ENCODE measurements at places on chromosomes 2 and 18.
A peak's percentile ranks its signal among the peaks of the same experiment; 100 is the strongest.

GRCh38 chr2:36748166-36748565 lies 51.7 kb downstream of the VIT start:
- no peaks in the 10 kb centered on the region for H3K36me3 ChIP-seq
- no peak overlapping the region for H3K4me3 ChIP-seq
- no peak overlapping the region for H3K27ac ChIP-seq
- no peaks in the 10 kb centered on the region for H3K27me3 ChIP-seq
- H3K4me1 ChIP-seq, result no peaks in the 10 kb centered on the region

- H3K4me1 ChIP-seq, result no peaks in the 10 kb centered on the region
- H3K4me3 ChIP-seq, result no peak within 1 kb of the TSS
- no peaks in the 10 kb centered on the region for H3K27me3 ChIP-seq
- no peaks in the 10 kb centered on the region for H3K36me3 ChIP-seq
These were observed at the start of gene TUBA3D for GRCh38 chr2:131475831-131476230. TSS of gene TUBA3D (plus strand) at chr2:131476119. CDS start at chr2:131476200, 81 bp downstream.

DNA sequence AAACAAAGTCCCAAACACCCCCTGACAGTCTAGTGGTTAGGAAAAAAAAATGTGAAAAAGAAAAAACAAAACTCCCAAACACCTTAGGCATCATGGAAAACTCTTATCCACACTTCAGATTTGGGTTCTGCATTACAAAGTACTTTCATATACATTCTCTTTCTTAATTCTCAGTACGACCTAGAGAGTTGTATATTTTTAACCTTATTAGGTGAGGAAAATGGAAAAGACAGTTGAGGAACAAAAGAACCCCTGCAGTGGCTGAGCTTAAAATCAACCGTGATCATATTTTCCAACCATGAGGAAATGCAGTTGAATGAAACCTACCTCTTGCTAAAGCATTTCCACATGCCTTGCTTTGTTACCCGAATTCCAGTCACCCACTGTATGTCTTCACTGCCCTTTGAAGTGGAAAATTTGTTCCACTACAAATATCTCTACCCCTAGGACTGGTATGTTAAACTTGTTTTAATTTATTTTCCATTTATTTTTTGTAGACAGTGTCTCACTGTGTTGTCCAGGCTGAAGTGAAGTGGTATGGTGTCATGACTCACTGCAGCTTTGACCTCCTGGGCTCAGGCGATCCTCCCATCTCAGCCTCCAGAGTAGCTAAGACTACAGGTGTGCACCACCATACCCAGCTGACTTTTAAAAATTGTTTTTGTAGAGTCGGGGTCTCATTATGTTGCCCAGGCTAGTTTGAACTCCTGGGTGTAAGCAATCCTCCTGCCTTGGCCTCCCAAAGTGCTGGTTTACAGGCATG lies 56.9 kb upstream of the LPIN2 start:
- H3K27me3 ChIP-seq, result no peaks in the 10 kb centered on the region
- no peaks in the 10 kb centered on the region for H3K4me1 ChIP-seq
- no peak for DNase-seq
- no peak overlapping the region for H3K4me3 ChIP-seq

DNA sequence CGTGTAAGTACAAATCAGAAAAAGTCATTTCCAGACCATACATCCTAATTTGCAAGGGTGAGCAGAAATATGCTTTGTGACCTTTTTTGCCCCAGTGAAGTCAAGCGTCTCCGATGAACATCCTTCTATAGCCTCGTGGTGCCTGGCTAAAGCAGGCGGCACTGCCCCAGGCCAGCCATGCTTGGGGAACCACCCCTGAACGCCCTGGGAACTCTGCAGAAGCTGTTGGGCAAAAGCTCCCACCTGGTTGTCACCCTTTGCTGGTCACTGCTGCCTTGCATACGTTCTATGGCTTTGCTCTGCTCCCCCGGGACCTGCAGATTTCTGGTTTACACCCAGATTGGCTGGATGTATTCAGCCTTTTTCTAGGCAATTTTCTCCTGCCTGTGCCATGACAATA lies 256.4 kb downstream of the SS18 start:
- no peaks in the 10 kb centered on the region for H3K27me3 ChIP-seq
- H3K36me3 ChIP-seq, result no peaks in the 10 kb centered on the region
- DNase-seq, result no peak
- no peak overlapping the region for H3K4me3 ChIP-seq
- H3K27ac ChIP-seq, result no peak overlapping the region

- H3K4me1 ChIP-seq, result no peaks in the 10 kb centered on the region
- DNase-seq, result no peak
- H3K27ac ChIP-seq, result no peak overlapping the region
These were observed 22.6 kb downstream of the HOXD1 start for GRCh38 chr2:176211110-176211509.

DNA sequence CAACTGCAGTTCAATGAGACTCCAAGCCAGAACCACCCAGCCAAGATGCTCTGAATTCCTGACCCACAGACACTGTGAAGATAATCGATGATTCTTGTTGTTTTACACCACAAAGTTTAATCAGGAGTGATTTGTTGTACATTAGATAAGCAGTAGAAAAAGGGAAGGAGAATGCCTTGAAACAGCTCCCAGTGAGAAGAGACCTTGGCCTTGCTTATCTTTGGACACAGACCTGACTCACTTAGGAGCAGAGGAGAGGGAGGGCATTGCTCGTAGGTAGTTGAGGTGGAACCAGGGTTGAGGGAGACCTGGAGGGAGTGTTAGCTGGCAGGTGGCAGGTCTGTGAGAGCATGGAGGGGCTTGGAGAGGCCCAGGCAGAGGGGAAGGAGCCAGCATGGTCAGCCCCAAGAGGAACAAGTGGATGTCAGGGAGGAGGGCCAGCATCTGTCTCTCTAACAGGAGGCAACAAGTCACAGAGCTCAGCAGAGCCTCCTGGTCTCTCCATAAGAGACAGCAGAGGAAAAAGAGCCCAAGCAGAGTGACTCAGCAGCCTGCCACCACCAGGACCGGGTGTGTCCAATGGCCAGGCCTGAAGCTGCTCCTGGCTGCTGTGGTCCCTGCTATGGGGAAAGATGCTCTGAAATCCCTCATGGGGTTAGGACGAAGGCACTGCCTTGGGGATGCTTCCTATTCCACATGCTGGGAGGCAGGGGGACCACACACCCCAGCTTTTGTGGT lies 161.6 kb upstream of the CAPN13 start:
- H3K4me3 ChIP-seq, result no peak overlapping the region
- H3K36me3 ChIP-seq, result no peaks in the 10 kb centered on the region
- no peaks in the 10 kb centered on the region for H3K27me3 ChIP-seq
- no peaks in the 10 kb centered on the region for H3K4me1 ChIP-seq

GRCh38 chr2:231392431-231393148 lies 2.9 kb upstream of the B3GNT7 start:
- no peaks in the 10 kb centered on the region for H3K36me3 ChIP-seq
- H3K4me1 ChIP-seq, result peaks cover 13% of the 10 kb centered on the region
- H3K4me3 ChIP-seq, result no peak overlapping the region
- H3K27ac ChIP-seq, result peak overlapping the region; percentile 88
- no peak for DNase-seq
- H3K27me3 ChIP-seq, result peaks cover 24% of the 10 kb centered on the region

- no peaks in the 10 kb centered on the region for H3K4me1 ChIP-seq
- no peak overlapping the region for H3K27ac ChIP-seq
- no peaks in the 10 kb centered on the region for H3K27me3 ChIP-seq
- no peak overlapping the region for H3K4me3 ChIP-seq
- DNase-seq, result no peak
These were observed 4.7 kb downstream of the SCYGR5 start for GRCh38 chr2:227671170-227671905.

GRCh38 chr2:63665846-63666475 lies 77.2 kb downstream of the MDH1 start:
- no peak overlapping the region for H3K4me3 ChIP-seq
- H3K4me1 ChIP-seq, result no peaks in the 10 kb centered on the region
- H3K36me3 ChIP-seq, result no peaks in the 10 kb centered on the region

DNA sequence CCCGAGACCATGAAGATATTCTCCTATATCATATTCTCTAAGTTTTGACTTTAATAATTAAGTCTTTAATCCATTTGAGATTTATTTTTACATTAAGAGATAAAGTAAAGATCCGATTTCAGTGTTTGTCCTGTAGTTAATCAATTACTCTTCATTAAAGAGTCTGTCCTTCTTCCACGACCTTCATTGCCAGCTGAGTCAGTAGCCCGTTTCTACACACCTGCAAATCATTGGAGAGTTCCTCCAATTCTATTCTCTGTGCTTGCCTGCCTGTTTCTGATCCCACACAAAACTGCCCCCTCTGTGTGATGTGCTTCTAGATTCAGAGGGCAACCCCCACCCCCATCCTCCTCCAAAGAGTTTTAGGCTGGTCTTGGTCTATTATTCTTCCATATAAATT lies 119.2 kb downstream of the KCNF1 start:
- no peaks in the 10 kb centered on the region for H3K36me3 ChIP-seq
- H3K4me1 ChIP-seq, result no peaks in the 10 kb centered on the region
- no peak for DNase-seq
- no peak overlapping the region for H3K4me3 ChIP-seq
- no peak overlapping the region for H3K27ac ChIP-seq

- DNase-seq, result peak; percentile 57
- no peaks in the 10 kb centered on the region for H3K36me3 ChIP-seq
- H3K27me3 ChIP-seq, result no peaks in the 10 kb centered on the region
- peaks cover 93% of the 10 kb centered on the region for H3K4me1 ChIP-seq
- H3K27ac ChIP-seq, result peak overlapping the region; percentile 88
These were observed 8.9 kb downstream of the GPR17 start for GRCh38 chr2:127654838-127655175.

DNA sequence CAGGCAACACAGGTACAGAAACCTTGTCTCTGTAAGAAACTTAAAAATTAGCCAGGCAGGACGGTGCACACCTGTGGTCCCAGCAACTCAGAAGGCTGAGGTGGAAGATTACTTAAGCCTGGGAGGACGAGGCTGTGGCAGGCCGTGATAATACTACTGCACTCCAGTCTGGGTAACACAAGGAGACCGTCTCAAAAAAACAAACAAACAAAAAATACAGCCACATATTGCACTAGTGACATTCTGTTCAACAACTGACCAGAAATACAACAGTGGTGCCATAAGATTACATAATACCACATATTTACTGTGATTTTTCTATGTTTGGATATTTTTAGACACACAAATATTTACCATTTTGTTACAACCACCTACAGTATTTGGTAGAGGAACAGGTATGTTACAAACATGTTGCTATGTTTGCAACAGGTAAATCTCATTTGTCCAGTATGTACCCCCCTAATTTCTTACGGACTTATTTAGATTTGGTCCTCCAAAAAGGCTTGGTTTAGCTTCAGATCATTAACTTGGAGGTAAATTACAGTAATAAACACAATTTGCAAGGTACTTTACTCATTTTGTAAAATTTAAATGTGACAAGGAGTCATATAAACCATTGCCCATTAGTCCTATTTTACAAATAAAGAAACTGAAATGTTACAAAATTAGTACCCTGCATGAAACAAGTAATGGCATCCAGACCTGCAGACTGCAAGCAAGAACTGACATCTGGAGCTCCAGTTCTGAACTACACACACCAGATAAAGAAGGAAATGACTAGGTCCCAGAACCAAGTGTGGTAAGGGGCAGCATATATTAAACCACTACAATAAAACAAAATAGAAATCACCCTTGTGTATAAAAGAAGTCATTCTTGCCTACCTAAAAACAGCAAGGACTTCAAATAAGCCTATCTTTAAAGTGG lies 36.8 kb downstream of the TRIP12 start:
- H3K36me3 ChIP-seq, result peaks cover 16% of the 10 kb centered on the region
- H3K27me3 ChIP-seq, result no peaks in the 10 kb centered on the region
- DNase-seq, result no peak
- H3K4me1 ChIP-seq, result peaks cover 75% of the 10 kb centered on the region
- H3K4me3 ChIP-seq, result no peak overlapping the region
- H3K27ac ChIP-seq, result peak overlapping the region; percentile 2

GRCh38 chr2:157468931-157469708 lies 25.2 kb upstream of the CYTIP start:
- no peaks in the 10 kb centered on the region for H3K27me3 ChIP-seq
- H3K4me1 ChIP-seq, result peaks cover 29% of the 10 kb centered on the region
- H3K4me3 ChIP-seq, result peak overlapping the region; percentile 63
- no peaks in the 10 kb centered on the region for H3K36me3 ChIP-seq
- H3K27ac ChIP-seq, result peak overlapping the region; percentile 83
- DNase-seq, result no peak

- no peak overlapping the region for H3K4me3 ChIP-seq
- no peak for DNase-seq
- H3K36me3 ChIP-seq, result no peaks in the 10 kb centered on the region
- H3K4me1 ChIP-seq, result no peaks in the 10 kb centered on the region
These were observed 96.9 kb downstream of the ACTR3 start for GRCh38 chr2:113986762-113987290.

DNA sequence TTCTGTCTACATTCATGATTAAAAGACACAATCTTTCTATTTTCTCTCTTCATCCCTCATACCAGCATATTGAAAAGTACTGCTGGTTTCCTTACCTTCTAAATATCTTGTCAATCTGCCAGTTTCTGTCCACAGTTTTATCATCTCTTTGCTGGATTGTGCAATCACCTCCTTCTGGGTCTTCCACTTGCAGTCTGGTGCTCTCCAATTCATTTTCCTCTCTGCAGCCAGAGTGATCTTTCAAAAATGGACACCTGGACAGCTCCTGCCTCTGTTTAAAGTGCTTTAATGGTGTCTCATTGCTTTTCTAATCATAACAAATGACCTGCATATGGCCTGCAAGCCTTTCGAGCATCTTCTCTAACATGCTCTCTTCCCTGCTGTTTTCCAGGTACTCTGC lies 94.0 kb downstream of the C1QL2 start:
- H3K4me1 ChIP-seq, result no peaks in the 10 kb centered on the region
- H3K27me3 ChIP-seq, result no peaks in the 10 kb centered on the region
- no peak overlapping the region for H3K27ac ChIP-seq
- DNase-seq, result no peak
- H3K36me3 ChIP-seq, result no peaks in the 10 kb centered on the region
- no peak overlapping the region for H3K4me3 ChIP-seq

- no peak for DNase-seq
- H3K27ac ChIP-seq, result no peak overlapping the region
- H3K27me3 ChIP-seq, result no peaks in the 10 kb centered on the region
- H3K36me3 ChIP-seq, result no peaks in the 10 kb centered on the region
These were observed 40.6 kb downstream of the INSIG2 start for GRCh38 chr2:118128826-118129225.

- H3K27me3 ChIP-seq, result no peaks in the 10 kb centered on the region
- no peaks in the 10 kb centered on the region for H3K4me1 ChIP-seq
- DNase-seq, result no peak
- H3K27ac ChIP-seq, result no peak overlapping the region
- H3K4me3 ChIP-seq, result no peak overlapping the region
These were observed 27.0 kb downstream of the GAD1 start for GRCh38 chr2:170843656-170844055.

DNA sequence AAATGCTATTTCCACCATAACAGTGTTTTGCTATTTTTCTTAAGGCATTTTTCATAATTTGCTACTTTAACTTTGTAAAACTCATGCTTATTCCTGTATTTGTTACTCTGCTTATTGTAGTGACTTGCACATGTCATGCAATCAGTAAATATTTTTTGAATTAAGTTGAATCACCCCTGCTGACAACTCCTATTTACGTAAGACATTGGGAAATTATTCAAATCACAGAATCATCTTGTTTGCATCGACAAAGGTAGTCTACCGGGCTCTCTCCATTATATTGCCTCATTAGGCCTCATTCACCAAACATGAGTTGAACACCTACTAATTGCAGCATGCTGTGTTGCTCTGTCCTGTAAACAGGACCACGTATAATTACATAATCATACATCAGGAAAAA lies 478.5 kb upstream of the ZEB2 start:
- H3K27ac ChIP-seq, result no peak overlapping the region
- no peaks in the 10 kb centered on the region for H3K36me3 ChIP-seq
- H3K4me1 ChIP-seq, result no peaks in the 10 kb centered on the region
- no peak overlapping the region for H3K4me3 ChIP-seq

- no peak for DNase-seq
- no peaks in the 10 kb centered on the region for H3K36me3 ChIP-seq
- H3K4me1 ChIP-seq, result peaks cover 14% of the 10 kb centered on the region
- H3K27ac ChIP-seq, result no peak overlapping the region
These were observed 14.9 kb downstream of the MRPS9 start for GRCh38 chr2:105052773-105053172.
